ENCODE measurements at places on chromosomes 6 and 20.

- no peak for DNase-seq
Observed at GRCh38 chr6:134437376-134437775, 119.5 kb upstream of the SGK1 start.

GRCh38 chr6:3403238-3404173 lies 53.3 kb downstream of the SLC22A23 start:
- peak; percentile 56 for DNase-seq

DNA sequence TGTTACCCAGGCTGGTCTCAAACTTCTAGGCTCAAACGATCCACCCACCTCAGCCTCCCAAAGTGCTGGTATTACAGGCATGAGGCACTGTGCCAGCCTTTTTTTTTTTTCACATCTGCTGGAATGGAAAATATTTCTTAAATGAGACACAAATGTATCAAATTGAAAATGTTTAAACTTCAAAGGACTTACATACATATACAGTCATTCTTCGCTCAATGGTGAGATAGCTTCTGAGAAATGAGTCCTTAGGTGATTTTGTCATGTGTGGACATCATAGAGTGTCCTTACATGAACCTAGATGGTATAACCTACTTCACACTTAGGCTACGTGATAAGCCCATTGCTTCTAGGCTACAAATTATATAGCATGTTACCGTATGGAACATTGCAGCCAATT lies 43.1 kb downstream of the MICA start:
- DNase-seq, result no peak

- DNase-seq, result no peak
Observed at GRCh38 chr6:147190556-147190955, 13.7 kb upstream of the STXBP5 start.

GRCh38 chr6:52975580-52975979 lies 19.5 kb downstream of the GSTA4 start:
- no peak for DNase-seq

- no peak for DNase-seq
Observed at GRCh38 chr6:157967020-157967419, 14.6 kb upstream of the SYNJ2 start.

DNA sequence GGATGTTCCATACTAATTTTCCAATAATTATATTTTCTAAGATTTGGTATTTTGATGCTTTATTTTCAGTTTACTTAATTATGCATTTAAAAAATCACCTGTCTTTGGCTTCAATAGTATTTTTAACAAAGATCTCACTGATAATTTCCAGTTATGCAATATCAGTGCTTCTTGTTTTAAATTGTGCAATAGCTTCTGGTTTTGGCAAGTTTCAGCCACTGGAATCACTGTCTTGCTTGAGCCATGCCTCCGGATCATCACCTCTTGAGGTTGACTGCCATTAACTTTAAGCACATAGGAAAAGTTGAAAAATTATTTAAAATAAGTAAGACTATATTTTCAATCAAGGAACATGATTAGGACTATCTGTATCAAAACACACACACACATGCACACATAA lies 1242.1 kb downstream of the HACE1 start:
- DNase-seq, result no peak

DNA sequence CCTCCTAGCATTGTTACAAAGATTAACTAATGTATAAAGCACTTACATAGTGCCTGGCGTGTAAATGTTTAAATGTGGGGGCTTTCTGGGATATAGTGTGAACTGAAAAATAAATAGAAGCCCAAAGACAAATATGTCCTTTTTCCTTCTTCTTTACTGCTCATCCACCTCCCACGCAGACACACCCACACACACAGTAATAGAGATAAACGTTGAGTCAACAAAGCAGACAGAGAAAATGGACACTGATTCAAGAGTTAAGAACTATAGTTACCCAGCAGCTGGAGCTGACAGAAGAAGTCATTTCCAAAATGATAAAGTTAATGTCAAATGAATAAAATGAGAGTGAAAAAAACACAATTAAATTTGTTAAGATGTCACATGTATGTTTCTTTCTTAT lies 68.3 kb downstream of the FHL5 start:
- DNase-seq, result no peak

GRCh38 chr20:21225215-21225947 lies 77.8 kb upstream of the XRN2 start:
- no peak for DNase-seq

GRCh38 chr6:156925026-156925425 lies 147.8 kb downstream of the ARID1B start:
- DNase-seq, result no peak

GRCh38 chr20:32971703-32972161 lies 32.5 kb downstream of the SUN5 start:
- no peak for DNase-seq

DNA sequence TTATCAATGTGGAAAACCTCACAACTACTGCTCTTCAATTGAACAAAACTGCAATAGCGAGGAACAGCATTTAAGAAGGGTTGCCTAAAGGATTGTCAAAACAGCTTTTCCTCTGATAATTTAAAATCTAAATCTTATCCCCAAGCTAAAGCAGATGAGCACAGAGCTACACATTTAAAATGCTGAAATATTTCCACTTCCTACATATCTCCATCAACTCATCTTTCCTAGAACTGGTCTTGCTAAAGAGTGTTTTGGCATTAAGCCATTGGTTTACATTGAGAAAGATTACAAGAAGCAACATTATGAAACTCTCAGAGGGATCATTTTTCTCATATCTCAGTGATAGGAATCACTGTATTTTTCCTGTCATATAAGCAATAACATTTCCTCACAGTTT lies 3.6 kb downstream of the OR10C1 start:
- DNase-seq, result no peak

- no peak for DNase-seq
Observed at GRCh38 chr6:14143305-14143704, 25.7 kb downstream of the CD83 start.

GRCh38 chr6:3987053-3987452 lies 91.9 kb downstream of the FAM217A start:
- DNase-seq, result peak; percentile 67

DNA sequence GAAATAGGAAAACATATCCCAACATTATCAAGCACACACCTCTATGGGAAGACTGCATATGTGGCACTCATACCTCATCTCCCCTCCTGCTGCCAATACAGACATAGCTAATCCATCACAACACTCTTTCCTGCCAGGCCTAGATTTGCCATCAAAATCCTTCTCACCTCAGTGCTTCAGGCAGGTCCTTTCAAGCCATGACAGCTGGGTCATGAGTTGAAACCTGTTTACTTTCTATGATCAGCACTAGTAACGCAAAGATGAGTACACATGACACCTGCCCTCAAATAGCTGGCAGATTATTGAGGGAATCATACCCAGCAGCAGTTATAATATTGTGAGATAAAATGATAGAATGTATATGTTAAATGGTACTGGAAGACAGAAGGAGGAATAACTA lies 183.1 kb downstream of the AIG1 start:
- DNase-seq, result no peak

- no peak for DNase-seq
Observed at GRCh38 chr6:44458551-44458950, 71.0 kb downstream of the CDC5L start.

GRCh38 chr20:5168651-5169396 lies 42.0 kb downstream of the CDS2 start:
- DNase-seq, result peak; percentile 68

GRCh38 chr20:24983896-24984295 lies 8.7 kb downstream of the APMAP start:
- no peak for DNase-seq

- DNase-seq, result no peak
Observed at GRCh38 chr20:49762940-49763766, 49.5 kb upstream of the B4GALT5 start.

Data from lung microvascular endothelial cell (primary cell).